ENCODE measurements at places on chromosomes 5 and 9.

GRCh38 chr5:31730139-31730538 lies 91.2 kb downstream of the PDZD2 start:
- peak; percentile 3 for DNase-seq

- DNase-seq = peak; percentile 57
Measured at GRCh38 chr5:122775550-122776542, 966 bp downstream of the SNX2 start.

DNA sequence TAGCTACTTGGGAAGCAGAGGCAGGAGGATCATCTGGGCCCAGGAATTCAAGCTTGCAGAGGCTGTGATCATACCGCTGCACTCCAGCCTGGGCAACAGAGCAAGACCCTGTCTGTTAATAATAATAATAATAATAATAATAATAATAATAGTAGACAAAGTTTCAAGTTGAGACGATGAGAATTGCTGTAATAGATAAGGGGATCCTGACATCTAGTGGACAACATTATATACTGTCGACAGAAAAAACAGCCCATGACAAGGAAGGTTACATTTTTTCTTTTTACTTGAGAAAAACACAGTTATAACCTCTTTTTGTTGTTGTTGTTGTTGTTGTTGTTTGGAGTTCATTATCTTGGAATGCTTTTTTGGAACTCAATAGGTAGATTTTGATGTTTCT lies 35.3 kb downstream of the NDFIP1 start:
- DNase-seq = peak; percentile 63

- DNase-seq = no peak
Measured at GRCh38 chr5:152083231-152083630, 158.6 kb upstream of the GLRA1 start.

GRCh38 chr9:125110464-125110863 lies 32.9 kb downstream of the SCAI start:
- DNase-seq = no peak

DNA sequence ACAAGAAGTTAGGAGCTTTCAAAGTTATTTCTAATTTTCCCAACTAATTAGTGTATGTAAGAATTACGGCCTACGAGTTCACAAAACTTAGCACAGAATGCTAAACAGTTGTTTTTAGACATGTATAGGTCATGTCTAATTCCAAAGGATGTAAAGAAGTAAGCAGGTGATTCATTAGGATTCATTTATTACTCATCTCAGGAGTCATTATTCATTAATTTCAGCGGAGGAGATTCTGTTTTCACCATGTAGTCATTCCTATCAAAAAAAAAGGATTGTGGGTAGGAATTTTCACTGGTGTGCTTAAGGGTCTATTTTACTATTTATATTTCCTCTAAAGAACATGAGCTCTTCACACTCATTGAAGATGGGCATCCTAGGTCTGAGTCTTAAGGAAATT lies 532.2 kb downstream of the ACTL7B start:
- DNase-seq = no peak

DNA sequence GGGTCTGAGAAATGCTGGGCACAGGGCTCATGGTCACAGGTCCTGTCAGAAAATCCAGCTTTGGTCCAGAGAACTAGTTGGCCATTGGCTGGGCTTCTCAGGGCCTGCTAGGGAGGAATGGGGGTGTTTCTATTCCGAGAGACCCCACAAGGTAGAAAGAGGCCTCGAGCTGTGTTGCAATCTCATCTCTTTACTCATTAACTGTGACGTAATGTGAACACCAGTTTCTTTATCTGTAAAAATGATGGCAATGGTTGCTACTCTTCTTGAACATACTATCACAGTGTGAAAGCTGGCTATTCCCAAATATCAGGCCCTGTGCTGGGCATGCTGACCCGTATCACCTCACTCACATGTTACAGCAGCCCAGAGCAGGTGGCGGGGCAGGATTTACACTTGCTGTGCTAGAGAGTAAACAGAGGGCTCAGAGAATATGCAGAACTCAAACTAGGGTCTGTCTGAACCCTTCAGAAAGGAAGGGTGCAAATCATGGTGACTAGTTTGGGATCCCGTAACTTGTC lies 35.7 kb upstream of the SLC25A51 start:
- DNase-seq = peak; percentile 58

- no peak for DNase-seq
Measured at GRCh38 chr9:8012986-8013385, 213.4 kb upstream of the DMAC1 start.

DNA sequence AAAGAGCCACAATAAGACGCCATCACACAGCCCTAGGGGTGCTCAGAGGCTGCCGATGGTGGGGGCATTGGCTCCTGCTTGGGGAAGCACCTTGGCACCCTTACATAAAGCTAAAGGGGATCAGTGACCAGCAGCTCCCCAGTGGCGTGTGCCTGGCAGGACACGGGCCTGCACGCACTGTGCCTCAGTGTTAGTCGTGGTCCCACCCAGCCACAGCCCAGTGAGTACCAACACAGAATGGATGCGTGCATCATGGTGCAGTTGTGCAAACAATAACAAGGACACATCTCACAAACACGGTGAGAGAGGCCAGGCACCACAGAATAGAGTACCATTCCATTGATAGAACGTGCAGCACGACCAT lies 103.2 kb downstream of the WNK2 start:
- DNase-seq = no peak

GRCh38 chr5:67636091-67636490 lies 439.5 kb upstream of the CD180 start:
- no peak for DNase-seq

DNA sequence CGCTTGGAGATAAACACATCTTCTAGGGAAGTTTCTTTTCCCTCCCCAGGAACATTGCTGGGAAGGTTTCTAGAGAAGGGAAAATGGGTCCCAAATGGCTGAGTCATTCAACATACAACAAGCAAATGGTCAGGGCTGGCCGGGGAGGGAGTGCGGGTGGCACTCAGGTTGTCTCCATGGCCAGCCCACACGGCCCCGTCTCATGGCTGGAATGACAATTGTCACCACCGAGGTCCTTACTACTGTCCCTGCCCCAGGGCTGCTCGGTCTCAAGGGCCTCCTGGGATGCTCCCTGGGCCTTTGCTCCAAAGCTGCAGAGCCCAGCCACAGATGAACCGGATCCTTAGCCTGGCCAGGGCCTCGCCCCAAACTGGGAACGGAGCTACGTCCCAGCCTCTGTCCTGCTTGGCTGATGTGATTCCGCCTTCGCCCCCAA lies 121.9 kb downstream of the FGF18 start:
- DNase-seq = no peak

DNA sequence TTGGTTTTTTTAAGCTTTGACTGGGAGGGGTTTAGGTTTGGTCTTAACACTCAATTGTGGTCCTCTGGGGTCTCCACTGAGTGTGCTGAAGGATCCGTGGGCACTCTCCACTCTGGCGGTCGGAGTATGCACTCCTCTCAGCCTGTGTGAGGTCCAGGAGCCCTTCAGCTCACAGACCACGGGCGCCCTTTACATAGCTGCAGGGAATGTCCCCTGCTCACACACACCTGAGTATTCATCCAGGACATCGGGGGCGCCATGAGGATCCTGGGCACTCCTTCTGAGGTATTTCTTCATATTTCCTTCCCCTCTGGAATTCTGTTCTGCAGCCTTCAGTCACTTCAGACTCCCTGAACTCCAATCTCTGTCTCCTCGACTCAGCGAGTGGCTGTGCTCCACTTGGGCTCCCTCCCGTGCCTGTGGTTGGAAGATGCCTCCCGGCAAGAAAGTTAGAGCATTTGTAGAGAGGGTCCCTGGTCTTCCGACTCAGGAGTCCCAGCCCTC lies 12.5 kb downstream of the TRIP13 start:
- DNase-seq = no peak

- no peak for DNase-seq
Measured at GRCh38 chr5:127910307-127910956, 173.1 kb upstream of the SLC12A2 start.

DNA sequence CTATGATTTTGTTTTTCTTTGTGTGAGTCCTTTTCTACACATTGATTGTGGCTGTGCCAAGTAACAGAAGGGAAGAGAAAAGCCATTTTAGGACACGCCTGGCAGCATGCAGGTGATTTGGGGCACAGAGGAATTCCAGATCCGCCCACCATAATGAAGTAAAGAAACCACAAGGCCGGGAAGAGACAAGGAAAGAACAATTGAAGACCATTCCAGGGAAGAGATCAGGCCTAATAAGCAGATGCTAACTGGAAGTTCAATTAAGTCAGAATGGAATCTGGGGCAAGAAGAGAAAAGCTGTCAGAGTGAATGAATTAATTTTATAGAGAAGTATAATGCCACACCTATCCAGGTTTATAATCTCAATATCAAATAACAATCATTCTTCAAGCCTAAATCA lies 110.2 kb upstream of the ISL1 start:
- DNase-seq = no peak

GRCh38 chr5:135391869-135392255 lies 7.2 kb downstream of the MACROH2A1 start:
- no peak for DNase-seq

DNA sequence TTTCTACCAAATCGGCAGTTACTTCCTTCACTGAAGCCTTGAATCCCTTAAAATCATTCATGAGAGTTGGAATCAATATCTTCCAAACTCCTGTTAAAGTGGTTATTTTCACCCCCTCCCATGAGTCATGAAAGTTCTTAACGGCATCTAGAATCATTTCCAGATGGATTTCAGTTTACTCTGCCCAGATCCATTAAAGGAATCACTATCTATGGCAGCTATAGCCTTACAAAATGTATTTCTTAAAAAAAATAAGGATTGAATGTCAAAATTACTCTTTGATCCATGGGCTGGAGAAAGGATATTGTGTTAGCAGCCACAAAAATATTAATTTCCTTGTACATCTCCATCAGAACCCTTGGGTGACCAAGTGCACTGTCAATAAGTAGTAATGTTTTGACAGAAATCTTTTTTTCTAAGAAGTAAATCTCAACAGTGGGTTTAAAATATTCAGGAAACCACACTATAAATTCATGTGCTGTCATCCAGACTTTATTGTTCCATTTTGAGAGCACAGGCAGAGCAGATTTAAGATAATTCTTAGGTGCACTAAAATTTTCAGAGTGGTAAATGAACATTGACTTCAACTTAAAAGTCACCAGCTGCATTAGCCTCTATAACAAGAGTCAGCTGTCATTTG lies 767.7 kb downstream of the DTWD2 start:
- no peak for DNase-seq

GRCh38 chr5:41754857-41755256 lies 115.4 kb downstream of the OXCT1 start:
- DNase-seq = no peak

- DNase-seq = no peak
Measured at GRCh38 chr5:21219966-21220365, 1232.0 kb upstream of the CDH18 start.

- no peak for DNase-seq
Measured at GRCh38 chr5:116488356-116489041, 86.1 kb downstream of the SEMA6A start.

DNA sequence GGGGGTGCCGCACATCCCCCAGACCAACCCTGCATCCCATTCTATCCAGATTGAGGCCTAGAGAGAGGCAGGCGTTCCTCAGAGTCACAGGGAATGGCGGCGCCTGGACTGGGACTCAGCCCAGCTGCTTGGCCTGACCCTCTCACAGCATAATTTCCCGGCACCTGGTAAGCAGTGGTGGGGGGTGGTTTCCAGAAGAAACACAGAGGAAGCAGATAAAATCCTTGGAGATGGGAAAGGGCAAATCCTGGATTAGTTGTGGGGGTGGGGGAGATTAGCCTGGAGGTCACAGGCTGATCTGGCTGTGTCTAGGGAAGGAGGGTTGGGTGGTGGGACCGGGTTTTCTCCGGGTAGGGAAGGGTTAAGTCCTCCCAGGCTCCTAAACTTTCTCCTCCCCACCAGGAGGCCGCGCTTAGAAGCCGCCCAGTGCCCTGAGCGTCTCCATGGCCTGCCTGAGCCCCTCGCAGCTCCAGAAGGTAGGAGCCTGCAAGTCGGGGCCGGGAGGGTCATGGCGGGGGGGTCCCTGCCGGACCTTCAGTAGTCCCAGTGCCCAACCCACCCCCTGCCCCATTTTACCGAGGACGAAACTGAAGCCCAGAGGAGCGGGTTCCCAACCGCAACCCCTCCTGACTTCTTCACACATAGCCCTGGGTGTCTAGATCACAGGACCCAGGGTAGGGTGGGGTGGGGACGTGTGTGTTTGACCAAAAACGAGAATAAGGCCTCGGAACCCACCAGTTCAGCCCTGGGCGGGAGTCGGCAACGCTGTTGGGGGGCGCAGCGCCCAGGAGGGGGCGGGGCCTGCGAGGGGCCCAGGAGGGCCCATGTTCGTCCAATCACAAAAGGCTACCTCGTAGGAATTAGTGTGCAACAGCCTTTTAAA lies 1.3 kb downstream of the PHYHD1 start:
- DNase-seq = peak; percentile 78

DNA sequence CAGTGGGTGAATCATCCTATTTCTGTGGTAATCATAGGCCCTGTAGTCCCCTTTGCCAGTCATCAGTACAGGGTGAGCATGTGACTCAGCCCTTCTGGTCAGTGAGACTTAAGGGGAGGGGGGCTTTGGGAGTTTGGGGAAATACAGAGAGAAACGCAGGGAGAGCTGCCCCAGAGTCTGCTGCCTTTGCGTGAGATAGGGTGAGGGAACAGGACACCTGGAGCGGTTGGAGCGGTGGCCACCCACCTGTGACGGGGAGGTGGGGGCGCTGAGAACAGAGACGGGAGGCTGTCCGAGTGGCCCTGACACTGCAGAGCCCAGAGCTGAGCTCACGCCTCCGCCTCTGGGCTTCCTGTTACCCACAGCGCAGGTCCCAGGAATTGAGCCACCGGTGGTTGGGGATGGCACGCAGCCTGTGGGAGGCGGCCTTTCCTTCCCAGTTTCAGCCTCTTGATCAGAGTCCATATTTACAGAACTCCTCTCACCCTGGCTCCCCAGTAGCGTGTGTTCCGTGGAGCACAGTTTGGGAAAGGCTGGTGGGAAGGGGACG lies 92.0 kb upstream of the ERCC6L2 start:
- DNase-seq = peak; percentile 33

DNA sequence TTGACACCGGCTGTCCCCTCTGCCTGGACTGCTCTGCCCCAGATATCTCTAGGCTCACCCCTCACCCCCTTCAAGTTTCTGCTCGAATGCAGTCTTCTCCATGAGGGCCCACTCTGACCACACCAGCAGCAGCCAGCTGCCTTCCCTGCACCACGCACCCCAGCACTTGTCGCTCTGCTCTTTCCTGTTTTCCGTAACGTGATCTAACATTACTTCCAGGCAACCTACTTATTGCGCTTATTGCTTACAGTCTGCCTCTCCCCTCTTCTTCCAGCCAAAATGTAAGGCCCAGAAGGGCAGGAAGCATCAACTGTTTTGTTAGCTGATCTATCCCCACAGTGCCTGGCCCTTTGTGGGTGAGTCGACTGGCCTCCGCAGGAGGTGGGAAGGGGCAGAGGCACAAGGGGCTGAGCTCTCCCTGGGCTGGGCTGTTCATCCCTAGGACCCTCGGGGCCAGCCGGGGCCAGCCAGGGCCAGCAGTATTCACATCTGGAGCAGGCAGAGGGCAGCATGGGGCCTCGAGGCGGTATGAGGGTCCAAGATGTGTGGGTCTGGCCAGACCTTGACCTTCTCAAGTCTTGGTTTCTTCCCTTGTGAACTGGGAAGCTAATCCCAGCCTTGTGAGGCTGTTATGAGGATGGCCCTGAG lies 11.6 kb upstream of the DBN1 start:
- no peak for DNase-seq

- DNase-seq = no peak
Measured at GRCh38 chr9:72299017-72299603, 65.9 kb downstream of the ZFAND5 start.

Measured in mesenchymal stem cell (in vitro differentiated cells and primary cell).